Upper lobe of left lung (tissue), 6 donors: ENCODE measurements at places on chromosomes 7 and 10. TPM values are rescaled to one million over a fixed set of nuclear protein-coding genes. Genes with fewer than 3 reads are reported as not detected.

Gene INMT
- total RNA-seq = 70.5 TPM

Gene SLC29A4
- total RNA-seq = 1.8 TPM

Gene GIMAP4
- total RNA-seq = 78.9 TPM

Gene AGAP3
- 128 TPM for total RNA-seq

Gene COG5
- 32.1 TPM for total RNA-seq

Gene RNF32
- 1.5 TPM for total RNA-seq

- no peak for DNase-seq
Observed at GRCh38 chr10:22597138-22597537, 117.2 kb downstream of the PIP4K2A start.

- DNase-seq = no peak
Observed at GRCh38 chr7:131957338-131958020, 401.1 kb upstream of the PODXL start.

DNA sequence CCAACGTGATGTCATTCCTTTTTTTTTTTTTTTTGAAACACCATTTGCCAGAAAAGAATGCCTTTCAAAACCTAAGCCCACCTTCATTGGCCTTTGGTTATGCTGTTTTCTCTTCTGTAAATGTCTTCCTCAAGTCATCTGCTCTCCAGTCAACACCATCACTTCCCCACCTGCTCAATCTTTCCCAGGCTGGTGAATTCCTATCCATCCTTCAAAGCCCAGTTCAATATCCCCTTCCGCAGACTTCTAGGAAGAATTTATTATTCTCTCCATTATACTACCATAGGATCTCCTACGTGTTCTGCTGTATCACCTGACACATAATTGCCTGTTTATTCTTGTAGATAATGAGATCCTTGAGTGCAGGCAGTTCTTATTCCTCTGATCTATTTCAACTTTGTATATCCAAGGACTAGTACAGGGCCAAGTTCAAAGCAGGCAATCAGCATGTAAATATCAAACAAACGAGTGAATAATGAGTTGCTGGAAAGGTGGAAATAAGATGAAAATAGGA, 73.5 kb upstream of the PRR15 start:
- no peak for DNase-seq

DNA sequence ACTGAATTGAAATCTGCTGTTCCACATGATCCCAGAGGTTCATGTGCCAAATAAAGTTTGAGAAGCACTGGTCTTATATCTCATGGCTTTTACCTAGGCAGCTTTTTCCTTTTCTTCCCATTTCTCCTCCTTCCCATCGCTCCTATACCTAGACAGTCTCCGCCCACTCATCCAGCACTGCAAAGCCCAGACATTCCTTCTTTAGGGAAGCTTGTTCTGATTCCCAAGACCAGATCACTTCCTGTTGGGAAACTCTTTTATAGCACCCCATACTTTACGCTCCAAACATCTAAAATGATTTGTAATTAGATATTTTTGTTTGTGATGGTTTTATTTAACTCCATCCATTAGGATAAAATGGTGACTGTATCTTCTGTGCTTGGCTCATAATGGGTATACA, 75.9 kb downstream of the BMPER start:
- no peak for DNase-seq

- DNase-seq = no peak
Observed at GRCh38 chr10:99775850-99776249, 6.6 kb upstream of the ABCC2 start.

DNA sequence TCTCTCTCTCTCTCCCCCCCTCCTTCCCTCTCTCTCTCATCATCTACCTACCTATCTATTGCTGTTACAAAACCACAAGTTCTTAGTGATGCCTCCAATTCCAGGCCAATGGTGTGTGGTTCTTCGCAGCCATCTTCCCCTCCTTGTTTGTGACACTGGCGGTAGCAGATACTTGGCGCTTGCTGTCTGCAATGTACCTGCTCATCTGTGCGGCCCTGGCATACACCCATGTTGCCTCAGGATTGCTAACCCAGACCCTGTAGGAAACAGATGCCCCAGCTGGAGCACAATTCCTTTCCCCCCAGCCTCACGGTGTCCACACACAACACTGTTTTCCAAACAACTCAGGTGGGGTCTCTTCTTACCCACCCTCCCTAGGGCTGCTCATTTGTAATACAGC, 13.6 kb upstream of the DPYSL4 start:
- DNase-seq = no peak

DNA sequence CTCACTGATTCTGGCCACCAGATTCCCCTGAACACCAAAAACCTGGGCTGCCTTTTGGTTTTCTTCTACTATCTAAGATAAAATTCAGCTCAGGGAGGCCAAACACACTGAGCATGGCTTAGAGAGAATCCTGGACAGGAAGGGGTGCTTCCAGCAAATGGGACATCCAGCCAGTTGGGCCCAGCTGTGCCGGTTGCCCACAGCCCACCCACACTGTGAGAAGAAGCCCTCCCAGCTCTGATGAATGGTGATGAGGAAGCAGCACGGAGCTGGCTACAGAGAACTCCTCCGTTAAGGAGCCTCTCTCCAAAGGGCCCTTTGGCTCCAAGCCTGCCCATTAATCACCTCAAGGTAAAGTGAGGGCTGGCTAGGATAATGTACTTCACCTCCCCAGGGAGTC, 15.9 kb downstream of the LRRC18 start:
- DNase-seq = no peak

DNA sequence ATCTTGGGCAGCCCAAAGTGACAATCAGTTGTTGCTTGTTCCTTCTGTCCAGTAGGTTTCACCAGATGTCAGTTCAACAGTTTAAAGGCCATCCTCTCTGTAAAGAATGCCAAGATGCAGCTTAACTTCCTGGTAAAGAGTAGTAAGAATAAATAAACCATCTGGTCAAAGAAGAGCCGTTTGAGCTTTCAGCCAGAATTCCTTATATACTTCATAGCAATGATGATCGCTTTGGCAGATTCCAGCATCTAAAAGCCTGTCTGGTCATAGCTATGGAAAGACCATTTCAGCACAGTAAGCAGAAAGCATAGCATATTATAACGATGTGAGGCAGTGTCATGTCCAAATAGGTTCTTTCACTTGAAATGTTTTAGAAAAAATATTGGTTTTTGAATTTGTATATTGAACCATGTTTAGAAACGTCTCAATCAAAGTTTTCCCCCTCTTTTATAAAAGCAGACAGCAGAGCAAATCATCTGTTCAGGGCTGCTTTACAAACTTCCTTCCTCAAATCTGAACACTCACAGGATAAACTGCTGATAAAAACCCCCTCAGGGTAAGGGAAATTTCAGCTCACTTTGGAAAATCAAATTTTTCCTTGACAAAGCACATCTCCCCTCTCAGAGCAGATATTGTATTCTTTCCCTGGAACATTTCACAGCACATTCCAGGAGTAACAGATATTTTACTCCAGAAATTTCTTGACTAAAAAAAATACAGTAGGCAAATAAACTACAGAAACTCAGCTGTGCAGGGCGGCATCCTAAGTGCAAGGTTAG, 184.1 kb downstream of the NOC3L start:
- DNase-seq = no peak

DNA sequence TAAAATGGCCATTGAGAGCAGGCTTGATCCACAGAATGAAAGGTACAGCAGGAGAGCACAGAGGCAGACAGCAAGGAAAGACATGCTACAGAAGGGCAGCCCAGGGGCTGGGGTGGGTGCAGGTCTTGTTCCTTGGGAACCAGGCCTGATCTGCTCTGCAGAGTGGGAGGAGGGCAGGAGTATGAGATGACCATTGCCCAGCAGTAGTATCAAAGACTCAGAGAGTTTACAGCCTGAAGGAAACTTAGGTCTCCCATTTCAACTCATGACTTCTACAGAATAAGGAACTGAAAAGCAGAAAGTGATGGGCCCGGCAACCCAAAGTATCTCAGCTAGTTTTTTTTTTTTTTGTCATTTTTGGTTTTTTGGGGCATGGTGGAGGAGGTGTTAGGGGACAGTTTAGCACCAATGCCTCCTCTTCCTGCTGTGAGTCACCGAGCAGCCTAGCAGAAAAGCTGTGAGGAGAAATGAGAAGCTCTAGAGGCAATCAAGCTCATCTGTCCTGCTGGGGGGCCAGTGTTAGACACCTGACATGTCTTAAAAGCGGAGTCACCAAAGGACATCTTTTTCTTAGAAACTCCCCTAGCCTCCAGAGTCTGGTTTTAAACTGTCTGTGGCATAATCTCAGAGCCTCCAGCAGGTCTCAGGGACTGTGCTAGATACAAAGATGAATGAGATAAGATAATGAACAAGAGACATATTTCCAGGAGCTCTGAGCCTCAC, 34.3 kb upstream of the HERPUD2 start:
- DNase-seq = peak; percentile 30

- no peak for DNase-seq
Observed at GRCh38 chr10:36336315-36336714, 694.2 kb upstream of the FZD8 start.

GRCh38 chr10:88125766-88126165, 262.3 kb downstream of the PTEN start:
- no peak for DNase-seq

- no peak for DNase-seq
Observed at GRCh38 chr7:118259115-118259514, 34.6 kb downstream of the ANKRD7 start.

DNA sequence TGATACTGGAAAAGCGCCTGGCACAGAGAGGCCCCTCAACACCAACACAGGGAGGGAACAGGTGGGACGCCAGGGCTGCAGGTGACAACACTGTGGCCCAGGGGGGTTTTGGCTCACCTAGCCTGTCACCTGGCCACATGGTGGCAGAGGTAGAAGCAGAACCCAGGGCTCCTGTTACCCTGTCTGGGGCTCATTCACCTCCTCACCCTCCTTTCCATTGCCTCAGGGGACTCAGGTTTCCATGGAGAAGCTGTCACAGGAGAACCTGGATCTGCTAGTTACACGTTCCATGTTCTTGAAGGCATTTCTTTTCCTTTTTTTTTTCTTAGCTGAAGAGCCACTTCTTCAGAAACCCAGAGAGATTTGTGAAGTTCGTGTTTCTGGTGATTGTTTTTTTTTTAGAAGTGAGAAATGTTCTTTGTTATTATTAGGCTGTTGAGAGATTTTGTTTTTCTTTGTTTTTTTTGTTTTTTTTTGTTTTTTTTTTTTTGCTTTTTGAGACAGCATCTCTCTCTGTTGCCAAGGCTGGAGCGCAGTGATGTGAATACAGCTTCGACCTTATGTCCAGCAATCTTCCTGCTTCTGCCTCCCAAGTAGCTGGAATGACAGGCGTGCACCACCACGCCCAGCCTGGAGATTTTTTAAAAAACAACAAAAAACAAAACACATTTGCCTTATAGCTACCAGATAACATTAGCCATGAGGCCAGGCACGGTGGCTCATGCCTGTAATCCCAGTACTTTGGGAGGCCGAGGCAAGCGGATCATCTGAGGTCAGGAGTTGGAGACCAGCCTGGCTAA, 16.0 kb downstream of the DENND2A start:
- DNase-seq = no peak

GRCh38 chr10:74079936-74080590, 70.6 kb downstream of the AP3M1 start:
- DNase-seq = no peak

- no peak for DNase-seq
Observed at GRCh38 chr10:74282151-74282847, 131.3 kb downstream of the ADK start.
